ENCODE measurements at places on chromosomes 3 and 15.
A peak's percentile ranks its signal among the peaks of the same experiment; 100 is the strongest.

DNA sequence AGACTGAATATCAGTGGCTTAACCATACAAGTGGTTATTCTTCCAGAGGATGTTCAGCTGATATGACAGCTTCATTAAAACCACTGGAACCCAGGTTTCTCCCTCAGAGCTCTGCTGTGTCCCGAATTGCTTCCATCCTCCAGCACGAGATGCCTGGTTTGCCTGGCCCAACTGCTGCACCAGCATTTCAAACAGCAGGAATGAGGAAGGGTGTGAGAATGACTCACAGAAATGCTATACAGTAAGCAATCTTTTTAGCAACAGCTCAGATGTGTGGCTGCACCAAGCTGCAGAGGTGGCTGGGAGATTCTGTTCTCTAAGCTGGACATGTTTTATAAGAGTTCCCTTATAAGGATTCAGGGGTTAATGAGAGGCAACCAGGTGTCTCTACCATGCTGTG is 271.0 kb downstream of the GABRG3 start:
- peak; percentile 57 for DNase-seq

GRCh38 chr3:140363801-140364200 is 314.1 kb upstream of the TRIM42 start:
- DNase-seq = no peak

DNA sequence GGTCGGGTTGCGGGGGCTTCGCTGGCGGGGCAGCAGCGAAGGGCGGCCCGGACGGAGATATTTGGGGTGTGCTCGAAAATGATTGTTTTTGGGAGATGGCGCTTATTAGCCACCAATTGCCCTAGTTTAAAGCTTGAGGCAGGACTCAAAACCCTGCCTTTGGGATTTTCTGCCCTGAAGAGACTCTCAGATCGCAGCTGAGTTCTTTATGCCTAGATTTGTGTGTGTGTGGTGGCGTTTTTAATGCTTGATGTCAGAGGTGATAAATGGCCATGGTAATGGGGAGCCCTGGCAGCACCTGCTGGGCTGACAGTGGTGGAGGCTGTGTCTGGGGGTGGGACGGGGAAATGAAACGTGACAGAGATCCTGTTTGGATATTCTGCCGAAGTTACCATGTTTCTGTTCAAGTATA is 604 bp downstream of the KCTD6 start:
- peak; percentile 11 for DNase-seq

- DNase-seq = no peak
These were observed 429.4 kb downstream of the EDEM1 start for GRCh38 chr3:5616873-5617272.

GRCh38 chr3:128001576-128001975 is 50.7 kb upstream of the SEC61A1 start:
- no peak for DNase-seq

DNA sequence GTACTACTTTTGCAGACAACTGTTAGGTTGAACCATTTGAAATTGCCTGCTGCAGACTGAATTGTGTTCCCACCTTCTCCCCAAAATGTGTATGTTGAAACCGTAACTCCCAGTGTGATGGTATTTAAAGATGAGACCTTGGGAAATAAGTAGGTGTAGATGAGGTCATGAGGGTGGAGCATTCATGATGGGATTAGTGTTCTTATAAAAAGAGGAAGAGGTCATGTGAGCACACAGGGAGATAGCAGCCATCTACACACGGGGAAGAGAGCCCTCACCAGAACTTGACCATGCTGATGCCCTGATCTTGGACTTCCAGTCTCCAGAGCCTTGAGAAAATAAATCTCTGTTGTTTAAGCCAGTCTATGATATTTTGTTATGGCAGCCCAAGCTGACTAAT is 17.4 kb upstream of the FHIT start:
- no peak for DNase-seq

GRCh38 chr15:56523521-56523920 is 58.6 kb upstream of the MNS1 start:
- no peak for DNase-seq

DNA sequence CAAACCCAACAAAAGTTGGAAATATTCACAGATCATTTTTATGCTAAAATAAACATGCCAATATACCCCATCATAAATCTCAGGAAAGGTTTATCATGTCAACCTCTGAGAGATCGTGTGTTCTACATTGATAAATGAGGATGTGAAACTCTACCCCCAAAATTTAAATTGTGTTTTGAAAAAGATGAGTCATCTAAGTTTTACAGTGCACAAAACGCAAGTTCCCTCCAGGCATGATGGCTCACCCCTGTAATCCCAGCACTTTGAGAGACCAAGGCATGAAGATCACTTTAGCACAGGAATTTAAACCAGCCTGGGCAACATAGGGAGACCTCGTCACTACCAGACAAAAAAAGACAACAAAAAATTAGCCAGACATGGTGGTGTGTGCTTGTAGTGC is 1487.0 kb upstream of the GBE1 start:
- no peak for DNase-seq

GRCh38 chr15:85891470-85891869 is 96.7 kb upstream of the KLHL25 start:
- no peak for DNase-seq

DNA sequence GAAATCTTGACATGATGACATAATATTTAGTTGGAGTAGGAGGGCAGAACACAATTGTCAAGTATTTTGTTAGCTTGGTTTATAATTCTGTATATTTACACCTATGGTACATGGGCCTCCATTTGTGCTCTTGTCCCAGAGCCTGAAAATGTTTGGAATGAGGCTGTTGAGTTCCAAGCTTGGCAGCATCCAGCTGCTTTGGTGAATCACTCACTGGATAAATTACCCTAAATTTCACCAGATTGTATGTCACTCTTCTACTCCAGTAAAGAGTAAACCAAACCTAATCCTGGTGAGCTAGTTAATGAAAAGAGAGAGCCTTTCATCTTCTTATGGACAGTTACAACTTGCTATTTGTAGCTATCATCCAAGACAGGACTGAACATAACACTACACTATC is 928.7 kb downstream of the DIPK2A start:
- no peak for DNase-seq

DNA sequence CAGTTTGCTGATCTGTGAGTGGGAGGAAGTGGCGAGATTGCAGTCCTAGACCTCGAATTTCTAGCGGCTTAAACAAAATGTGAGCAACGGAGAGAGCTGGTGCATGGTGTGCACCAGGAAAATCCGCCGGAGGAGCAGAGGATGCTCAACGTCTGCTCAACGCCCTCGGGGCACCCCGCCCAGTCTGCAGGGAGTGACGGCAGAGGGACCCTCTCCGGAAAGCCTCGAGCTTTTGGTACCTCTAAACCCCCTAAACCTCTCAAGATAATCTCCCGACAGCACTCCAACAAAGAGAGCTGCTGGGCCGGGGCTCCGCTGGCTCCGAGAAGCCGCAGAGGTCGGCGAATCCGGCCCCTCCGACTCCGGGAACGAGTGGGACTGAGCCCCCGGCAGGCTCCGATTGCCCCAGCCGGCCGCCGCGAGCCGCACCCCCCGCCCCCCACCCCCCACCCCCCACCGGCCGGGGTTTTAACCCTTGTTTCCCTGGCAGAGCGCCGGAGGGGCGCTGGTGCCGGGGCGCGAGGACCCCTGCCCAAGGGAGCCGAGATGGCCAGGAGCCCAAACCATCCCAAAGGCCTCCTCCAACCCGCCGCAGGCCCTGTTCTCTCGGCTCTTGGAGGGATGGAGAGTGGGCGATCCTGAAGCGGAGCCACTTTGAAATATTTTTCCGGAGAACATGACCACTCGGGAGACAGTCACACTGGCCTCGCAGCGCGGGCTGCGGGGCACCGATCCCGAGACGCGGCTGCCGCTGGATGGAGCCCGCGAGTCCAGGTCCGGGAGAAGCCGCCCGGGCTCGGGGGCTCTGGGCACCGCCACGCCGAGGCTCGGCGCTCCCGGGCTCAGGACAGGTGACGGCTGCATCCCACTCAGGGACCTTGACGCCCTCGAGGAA is 1.5 kb downstream of the MEGF11 start:
- DNase-seq = peak; percentile 55

- DNase-seq = peak; percentile 77
These were observed 159.3 kb upstream of the NR2F2 start for GRCh38 chr15:96170979-96171739.

- peak; percentile 81 for DNase-seq
These were observed 45.9 kb downstream of the CGNL1 start for GRCh38 chr15:57422113-57422754.

DNA sequence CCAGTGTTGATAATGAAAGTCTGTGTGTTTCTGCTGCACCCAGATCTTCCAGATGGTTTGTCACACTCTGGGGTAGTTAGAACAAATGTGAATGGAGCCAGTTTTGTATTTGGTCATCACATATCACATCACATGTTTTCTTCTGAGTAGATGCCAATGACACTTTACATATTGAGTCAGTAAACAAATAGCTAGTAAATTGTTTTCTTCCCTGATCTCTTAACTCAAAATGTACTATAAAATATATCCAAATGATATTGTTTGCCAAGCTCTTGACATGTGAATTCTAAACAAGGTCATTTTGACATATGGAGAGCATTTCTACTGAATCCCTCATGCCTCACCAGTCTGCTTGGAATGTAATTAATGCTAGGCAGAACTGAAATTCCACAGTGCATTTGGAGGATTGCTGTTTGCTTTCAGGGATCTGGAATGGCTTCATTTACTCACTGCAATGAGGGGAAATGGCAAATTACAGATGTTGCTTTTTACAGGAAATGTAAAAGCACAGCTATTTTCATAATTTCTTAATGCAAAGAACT is 45.0 kb downstream of the PDHB start:
- DNase-seq = no peak

GRCh38 chr3:126398423-126399350 is 4.0 kb downstream of the CFAP100 start:
- DNase-seq = no peak

DNA sequence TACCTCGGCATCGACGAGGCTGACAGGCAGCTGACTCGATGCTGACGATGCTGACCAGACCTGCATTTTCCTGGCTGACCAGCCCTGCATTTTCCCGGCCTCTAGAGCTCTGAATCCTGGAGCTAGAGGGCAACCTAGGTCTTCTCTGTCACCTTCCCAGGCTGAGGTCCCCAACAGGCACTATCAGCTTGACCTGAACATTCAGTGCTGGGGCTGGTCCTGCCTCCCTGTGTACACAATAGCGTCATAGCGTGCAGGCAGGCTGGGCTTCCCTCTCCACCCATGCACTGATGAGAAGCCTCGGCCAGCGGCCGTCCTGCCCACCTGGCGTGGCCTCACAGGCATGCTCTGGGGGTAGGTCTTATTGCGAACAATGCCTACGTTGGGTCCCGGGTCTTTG is 62.3 kb upstream of the SNRPA1 start:
- no peak for DNase-seq

GRCh38 chr15:44525018-44525417 is 11.9 kb upstream of the EIF3J start:
- no peak for DNase-seq

GRCh38 chr15:72047020-72047419 is 70.9 kb downstream of the MYO9A start:
- no peak for DNase-seq

DNA sequence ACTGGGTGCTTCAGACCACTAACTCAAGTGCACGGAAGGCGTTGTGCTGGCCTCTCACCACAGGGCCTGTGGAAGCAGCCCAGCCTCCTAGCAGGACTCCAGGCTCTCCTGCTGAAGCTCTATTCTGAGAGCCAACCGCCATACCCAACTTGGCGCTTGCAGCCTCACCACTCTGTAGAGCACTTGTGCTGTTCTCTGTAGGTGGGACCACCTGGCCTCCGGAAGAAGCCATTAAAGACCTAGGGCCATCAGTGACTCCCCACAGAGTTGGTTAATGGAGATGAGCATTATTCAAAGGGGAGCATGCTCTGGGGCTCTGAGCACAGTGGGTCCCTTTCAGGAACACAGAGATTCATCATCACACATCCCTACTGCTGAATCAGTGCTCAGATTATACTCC is 50.9 kb downstream of the C3orf85 start:
- no peak for DNase-seq

DNA sequence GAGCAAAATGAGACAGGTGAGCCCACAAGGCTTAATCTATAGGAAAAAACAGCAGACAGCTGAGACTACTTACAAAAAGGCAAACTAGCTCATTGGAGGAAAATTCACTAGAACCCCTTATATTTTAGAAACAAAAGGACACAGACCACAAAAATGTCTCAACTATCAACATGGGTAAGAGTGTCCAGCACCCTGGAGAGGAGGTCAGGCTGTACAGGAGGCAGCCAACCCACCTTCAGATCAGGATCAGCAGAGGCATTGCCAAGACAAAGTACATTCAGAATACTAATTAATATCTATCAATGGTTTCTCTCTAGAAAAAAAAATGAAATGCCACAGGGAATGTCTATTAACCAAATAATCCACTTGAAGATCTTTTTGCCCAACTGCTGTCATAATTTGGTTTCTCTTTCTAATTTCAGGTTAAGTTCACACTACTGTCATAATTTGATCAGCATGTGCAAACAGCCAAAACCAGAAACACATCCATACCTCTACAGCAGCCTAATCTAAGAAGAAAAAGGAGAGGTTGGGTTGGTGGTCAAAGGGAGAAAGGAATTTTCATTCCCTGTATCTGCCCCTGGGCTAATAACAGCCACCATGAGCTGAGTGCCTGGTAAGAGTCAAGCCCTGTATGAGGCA is 26.0 kb upstream of the THBS1 start:
- no peak for DNase-seq

- no peak for DNase-seq
These were observed 193.9 kb downstream of the XXYLT1 start for GRCh38 chr3:195076981-195077610.

GRCh38 chr15:57122080-57122840 is 203.8 kb downstream of the TCF12 start:
- no peak for DNase-seq

All from ACHN (cell line).